ENCODE measurements at places on chromosomes 16 and 17.

DNA sequence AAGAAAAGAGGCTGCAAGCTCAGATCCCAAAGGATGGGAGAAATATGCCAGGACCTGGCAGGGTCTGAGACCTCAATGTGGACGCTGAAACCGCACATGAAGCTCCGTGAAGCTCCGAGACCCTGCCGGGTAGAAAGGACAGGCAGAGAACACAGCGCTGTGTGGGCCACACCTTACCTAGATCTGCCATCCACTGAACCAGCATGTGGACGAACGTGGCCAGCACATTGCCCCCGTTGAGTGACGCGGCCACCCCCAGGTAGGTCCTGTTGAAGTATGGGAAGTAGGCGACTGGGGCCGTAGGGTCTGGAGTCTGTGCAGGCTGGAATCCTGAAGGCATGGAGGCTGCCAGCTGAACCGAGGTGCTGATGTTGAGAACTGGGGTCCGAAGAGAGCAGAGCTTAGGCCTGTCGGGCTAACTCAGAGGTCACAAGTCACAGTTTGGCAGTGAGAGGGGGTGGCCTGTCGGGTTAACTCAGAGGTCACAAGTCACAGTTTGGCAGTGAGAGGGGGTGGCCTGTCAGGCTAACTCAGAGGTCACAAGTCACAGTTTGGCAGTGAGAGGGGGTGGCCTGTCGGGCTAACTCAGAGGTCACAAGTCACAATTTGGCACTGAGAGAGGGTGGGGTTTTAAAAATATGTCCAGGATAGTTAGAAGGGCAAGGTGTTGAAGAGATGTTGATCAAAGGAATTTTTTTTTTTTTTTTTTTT, 6.1 kb upstream of the TRPV1 start:
- DNase-seq: no peak

GRCh38 chr16:4293822-4294457, 21.1 kb upstream of the TFAP4 start:
- peak; percentile 82 for DNase-seq

DNA sequence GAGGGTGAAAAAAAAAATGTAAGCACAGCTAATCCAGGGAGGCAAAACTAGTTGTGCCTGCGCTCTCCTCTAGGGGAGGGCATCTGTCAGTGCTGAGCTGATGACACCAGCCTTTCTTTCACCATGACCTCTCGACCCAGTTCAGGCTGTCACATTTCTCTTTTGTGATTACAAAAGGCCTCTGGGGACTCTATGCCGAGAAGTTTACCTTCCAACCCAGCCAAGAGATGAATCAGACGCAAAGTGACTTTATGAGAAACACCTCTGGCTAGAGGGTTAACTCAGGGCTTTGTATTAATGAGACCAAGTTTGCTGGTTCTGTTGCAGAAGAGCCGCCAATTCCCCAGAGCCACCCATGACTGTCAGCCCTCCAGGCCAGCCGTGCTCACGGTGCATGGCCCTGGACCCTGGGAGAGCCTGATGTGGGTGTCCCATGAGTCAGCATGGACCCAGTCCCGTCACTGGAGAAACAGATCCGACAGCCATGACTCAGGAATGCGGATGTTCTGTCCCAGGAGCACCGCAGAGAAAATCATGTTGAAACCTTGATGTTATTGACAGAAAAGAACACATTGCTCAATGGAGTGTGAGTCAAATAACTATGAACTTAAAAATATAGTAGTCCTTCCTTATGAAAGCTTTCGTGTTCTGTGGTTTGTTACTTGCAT, 437.2 kb downstream of the HS3ST3B1 start:
- DNase-seq: peak; percentile 99

DNA sequence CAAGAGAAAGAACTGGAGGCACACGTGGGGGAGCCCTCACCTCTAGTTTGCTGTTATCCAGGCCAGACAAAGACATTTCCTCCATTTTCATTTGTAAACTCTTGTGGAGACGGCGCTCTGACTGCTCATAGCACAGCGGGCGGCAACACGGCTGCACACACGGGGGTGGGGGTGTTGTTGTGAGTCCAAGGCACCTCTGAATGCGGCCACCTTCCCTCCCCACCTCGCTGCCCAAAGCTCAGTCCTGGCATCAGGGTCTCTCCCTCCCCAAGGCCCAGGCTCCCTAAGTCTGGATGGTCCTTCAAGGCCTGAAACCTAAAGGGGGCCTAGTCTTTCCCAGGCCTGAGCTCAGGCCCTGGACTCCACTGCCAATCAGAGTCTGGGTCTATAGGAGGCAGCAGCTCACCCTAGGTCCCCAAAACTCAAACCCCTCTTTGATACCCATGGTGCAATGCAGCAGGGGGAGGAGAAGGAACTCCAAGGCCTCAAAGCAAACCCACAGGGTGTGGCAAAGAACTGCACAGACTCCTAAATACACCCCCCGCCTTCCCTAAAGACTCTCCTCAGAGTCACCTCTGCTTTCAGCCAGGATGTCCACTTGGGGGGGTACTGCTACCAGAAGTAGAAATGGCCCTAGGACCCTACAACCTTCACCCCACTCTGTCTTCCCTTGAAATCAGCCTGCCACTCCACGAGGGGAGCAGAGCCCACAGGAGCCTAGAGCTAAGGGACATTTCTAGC, 1.5 kb downstream of the ATXN7L3 start:
- DNase-seq: peak; percentile 41

GRCh38 chr16:9099131-9099625, 7.7 kb downstream of the HAPSTR1 start:
- DNase-seq: peak; percentile 68

- no peak for DNase-seq
These were observed 2.6 kb downstream of the CCL15 start for GRCh38 chr17:35998756-35999155.
